ENCODE measurements at places on chromosomes 2 and 18. TPM values are rescaled to one million over a fixed set of nuclear protein-coding genes. Genes with fewer than 3 reads are reported as not detected.

GRCh38 chr2:31337197-31337596 lies 77.3 kb downstream of the XDH start:
- DNase-seq, result no peak

- no peak for DNase-seq
Measured at GRCh38 chr2:58739033-58739432, 497.9 kb upstream of the FANCL start.

DNA sequence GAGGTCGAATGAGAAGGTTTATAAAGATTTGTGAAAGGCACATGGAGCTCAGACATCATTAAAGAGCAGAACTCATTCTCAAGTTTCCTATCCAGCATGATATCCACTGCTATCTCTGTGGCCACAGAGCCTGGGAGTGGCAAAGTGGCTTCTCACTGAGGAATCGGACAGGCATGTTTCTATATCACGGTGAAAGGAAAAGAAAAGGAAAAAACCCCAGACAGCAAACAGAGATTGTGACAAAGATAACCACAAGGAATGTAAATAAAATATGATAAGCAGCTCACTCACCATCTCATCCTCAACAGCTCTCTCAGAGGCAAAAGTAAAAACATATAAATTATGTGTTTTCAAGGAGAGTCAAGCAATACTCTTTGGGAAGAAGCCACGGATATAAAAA lies 2.5 kb downstream of the PID1 start:
- DNase-seq, result no peak

GRCh38 chr2:95231723-95232122 lies 24.4 kb downstream of the ZNF892 start:
- DNase-seq, result no peak

DNA sequence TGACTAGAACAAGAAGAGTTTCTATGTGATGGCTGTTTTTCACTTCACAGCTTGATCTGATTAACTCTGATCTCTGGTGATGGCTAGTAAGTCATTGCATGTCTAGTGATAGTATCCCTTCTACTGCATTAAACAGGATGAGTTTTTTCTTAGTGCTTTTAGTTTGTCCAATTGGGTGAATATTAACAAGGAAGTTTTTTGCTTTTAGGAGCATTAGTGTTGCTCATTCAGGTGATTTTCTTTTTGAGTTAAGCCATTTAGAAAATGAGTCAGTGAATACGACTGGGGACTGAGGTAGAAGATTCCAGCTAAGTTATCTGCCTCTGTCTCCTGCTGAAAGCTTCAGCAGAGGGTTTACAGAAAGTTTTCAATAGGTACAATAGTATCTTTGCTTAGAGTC lies 306.7 kb downstream of the PIK3C3 start:
- no peak for DNase-seq

Gene UPP2
- not detected for total RNA-seq

Gene MOGAT1
- total RNA-seq, result not detected

Gene REG3G
- total RNA-seq, result not detected

Gene EGR4
- not detected for total RNA-seq

Gene C18orf54
- 1.9 TPM for total RNA-seq
